ENCODE measurements at places on chromosomes 3 and 15.

DNA sequence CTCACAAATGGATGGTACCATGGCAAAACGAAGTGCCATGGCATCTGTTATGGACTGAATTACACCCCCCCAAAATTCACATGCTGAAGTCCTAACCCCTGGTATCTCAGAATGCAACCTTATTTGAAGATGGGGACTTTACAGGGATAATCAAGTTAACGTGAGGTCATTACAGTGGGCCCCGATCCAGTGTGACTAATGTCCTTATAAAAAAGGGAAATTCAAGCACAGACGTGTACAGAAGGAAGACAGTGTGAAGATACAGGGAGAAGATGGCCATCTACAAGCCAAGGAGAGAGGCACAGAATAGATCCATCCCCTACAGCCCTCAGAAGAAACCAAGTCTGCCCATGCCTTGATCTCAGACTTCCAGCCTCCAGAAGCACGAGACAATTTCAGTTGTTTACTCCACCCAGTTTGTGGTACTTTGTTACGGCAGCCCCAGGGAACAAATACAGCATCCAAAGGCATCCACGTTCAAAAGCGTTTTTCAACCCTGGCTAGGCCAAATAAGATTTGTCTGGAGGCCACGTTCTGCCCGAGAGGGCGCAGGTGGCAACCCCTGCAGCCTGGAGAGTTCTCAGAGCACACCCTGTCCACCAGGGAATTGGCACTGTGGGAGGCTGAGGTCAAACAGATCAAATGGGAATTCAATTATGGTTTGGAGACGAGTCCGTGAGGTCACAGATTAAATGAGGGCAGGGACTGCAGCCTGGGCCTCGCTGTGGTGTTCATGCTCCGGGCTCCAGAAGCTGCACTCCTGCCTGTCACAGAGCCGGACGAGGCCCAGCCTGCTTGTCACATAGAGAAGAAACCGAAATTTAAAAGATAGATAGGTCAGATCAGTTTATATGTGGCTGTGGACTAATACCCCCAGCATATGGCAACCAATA lies 494.8 kb downstream of the SHQ1 start:
- DNase-seq = no peak

- no peak for DNase-seq
These were observed 10.6 kb upstream of the MINDY2 start for GRCh38 chr15:58760385-58761009.

GRCh38 chr3:31502803-31503221 lies 29.9 kb upstream of the STT3B start:
- no peak for DNase-seq

DNA sequence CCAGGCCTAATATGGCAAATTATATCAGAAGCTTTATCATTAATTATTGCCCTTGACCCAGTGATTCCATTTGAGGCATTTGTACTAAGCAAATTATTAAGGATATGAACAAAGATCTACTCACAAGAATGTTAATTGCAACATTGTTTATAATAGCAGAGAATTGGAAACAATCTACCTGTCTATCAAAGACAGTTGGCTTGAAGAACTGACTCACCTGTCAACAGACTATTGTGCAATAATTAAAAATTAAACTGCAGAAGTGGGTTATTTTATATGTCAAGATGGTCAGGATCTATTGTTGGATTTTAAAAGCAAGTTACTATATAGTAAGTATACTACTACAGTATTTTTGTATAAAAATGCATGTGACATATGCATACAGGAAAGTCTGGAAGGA lies 6.7 kb upstream of the FETUB start:
- no peak for DNase-seq

GRCh38 chr15:67018441-67018840 lies 47.0 kb upstream of the SMAD3 start:
- DNase-seq = no peak

- DNase-seq = no peak
These were observed 14.8 kb downstream of the ARNT2 start for GRCh38 chr15:80418892-80419537.

- DNase-seq = no peak
These were observed 20.8 kb upstream of the BCL2A1 start for GRCh38 chr15:79991826-79992225.

DNA sequence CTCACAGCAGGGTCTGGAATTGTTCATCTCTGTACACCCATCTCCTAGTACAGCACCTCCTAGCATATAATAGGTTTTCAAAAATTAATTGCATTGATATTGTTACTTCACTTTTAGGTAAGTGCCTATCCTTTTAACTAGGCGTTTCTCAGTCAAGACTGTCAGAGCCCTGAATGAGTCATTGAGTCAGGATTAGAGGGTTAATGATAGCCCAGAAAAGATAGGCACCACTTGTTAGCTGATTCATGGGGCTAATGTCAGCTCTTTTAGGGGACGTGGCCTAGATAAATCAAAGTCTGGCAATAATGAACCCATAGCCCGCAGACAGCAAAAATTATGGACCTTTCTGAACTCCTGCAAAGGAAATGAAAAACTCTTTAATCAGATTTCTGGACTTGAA lies 42.9 kb downstream of the TIMP4 start:
- no peak for DNase-seq

- DNase-seq = no peak
These were observed 18.9 kb upstream of the LRRK1 start for GRCh38 chr15:100900136-100900794.

DNA sequence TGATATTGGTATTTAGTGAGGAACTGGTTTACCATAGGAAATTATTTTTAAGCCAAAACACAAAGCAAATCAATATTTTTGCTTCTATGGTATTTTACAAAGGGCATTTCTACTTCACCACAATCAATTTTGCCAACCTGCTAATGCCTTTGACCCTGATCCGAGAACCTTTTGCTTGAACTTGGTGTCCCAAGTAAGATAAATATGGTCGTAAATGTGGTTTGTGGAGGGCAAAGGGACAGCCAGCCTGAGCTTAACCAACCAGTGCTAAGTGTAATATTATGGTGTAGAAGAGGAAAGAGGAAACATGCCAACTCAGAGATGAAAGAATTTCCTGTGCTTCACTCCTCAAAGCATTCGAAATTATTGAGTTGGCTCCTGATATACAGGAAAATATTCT lies 148.4 kb downstream of the C3orf38 start:
- DNase-seq = no peak

All from GM12892 (cell line).